ENCODE measurements at places on chromosomes 2 and 18. TPM values are rescaled to one million over a fixed set of nuclear protein-coding genes. Genes with fewer than 3 reads are reported as not detected.

Gene ASAP2
- 16.6 TPM for total RNA-seq

Gene OTOS
- total RNA-seq: not detected

Gene LONRF2
- total RNA-seq: 0.42 TPM

- peaks cover 2% of the 10 kb centered on the region for H3K4me1 ChIP-seq
- H3K27ac ChIP-seq: no peak overlapping the region
- H3K27me3 ChIP-seq: no peaks in the 10 kb centered on the region
- no peak overlapping the region for H3K4me3 ChIP-seq
These were observed 150.6 kb downstream of the ZNF236 start for GRCh38 chr18:76972846-76973519.

Gene MZT2B
- 167 TPM for total RNA-seq

- H3K36me3 ChIP-seq: no peaks in the 10 kb centered on the region
- no peak overlapping the region for H3K4me3 ChIP-seq
- no peaks in the 10 kb centered on the region for H3K27me3 ChIP-seq
- H3K27ac ChIP-seq: no peak overlapping the region
- H3K4me1 ChIP-seq: no peaks in the 10 kb centered on the region
- DNase-seq: no peak
These were observed 51.8 kb downstream of the CTIF start for GRCh38 chr18:48590678-48591077.

DNA sequence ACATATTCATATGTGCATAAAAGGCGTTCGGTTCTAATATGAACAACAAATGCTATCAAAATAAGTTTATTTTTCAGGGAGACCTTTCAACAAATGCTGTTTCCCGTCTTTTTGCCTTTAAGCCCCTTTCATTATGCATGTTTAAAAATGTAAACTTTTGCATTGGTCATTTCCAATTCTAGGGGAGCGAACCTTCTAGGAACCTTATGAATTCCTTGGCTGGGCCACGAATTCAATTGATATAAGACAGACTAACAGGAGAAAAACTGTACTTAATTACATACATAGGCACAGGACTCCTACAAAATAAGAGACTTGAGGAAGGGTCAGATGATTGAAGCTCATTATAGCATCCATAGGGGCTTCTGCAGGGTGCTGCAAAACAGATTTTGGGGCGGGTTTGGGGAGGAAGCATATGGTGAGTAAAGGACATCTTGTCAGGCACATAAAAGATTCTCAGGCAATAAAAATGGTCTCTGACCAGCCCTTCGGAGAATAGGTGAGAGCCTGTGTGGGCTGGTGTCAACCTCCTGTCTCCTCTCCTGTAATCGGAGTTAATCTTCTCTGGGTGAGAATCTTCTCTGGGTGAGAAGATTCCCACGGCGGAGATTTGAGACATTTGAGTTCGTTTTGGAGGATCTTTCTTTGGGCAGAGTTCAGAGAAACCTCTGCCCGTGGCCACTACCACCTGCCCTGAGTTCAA, 1.7 kb downstream of the TNFRSF11A start:
- DNase-seq: no peak
- peak overlapping the region; percentile 76 for H3K4me3 ChIP-seq
- H3K27me3 ChIP-seq: peaks cover 5% of the 10 kb centered on the region
- H3K36me3 ChIP-seq: no peaks in the 10 kb centered on the region
- no peak overlapping the region for H3K27ac ChIP-seq

All from H1 (cell line).